Cortex of kidney (tissue), 1 donor: ENCODE measurements at places on chromosomes 3 and 15.

- no peak for DNase-seq
Measured at GRCh38 chr15:67091980-67092677, 26.7 kb downstream of the SMAD3 start.

DNA sequence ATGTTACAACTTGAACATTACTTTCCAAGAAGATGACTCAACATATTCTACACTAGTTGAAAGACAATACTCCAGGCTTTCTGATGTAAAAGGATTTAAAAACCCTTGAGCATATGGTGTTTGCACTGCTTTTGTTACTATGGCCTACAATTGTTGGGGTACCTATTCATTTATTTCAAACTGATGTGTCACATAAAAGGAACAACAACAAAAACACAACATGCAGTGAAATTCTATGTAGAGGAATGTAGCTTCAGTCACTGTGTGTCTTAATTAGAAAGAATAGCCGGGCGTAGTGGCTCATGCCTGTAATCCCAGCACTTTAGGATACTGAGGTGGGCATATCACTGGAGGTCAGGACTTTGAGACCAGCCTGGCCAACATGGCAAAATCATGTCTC lies 1.6 kb downstream of the SPATA16 start:
- no peak for DNase-seq

GRCh38 chr15:88020806-88021205 lies 235.7 kb downstream of the NTRK3 start:
- DNase-seq: no peak

- DNase-seq: no peak
Measured at GRCh38 chr3:47113669-47114365, 50.1 kb downstream of the SETD2 start.

DNA sequence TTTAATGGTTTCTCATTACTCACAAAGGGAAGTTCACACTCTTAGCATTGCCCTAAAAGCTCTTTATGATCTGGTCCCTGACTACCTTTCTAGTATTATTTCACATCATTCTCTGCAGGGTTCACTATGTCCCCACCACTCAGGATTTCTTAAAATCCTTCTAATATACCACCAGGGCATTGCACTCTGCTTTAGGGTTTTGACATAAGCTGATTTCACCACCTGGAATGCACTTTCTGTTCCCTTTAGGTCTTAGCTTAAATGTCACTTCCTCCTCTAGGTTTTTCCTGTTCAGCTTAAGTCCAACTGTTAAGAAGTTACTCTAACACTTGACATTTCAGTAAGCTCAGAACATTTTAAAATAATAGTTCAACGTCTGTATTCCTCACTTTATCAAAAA lies 81.7 kb downstream of the HCN4 start:
- no peak for DNase-seq
